ENCODE measurements at places on chromosomes 2 and 18. TPM values are rescaled to one million over a fixed set of nuclear protein-coding genes. Genes with fewer than 3 reads are reported as not detected.

- DNase-seq = no peak
These were observed 159.5 kb downstream of the SETBP1 start for GRCh38 chr18:44840058-44840790.

- DNase-seq = no peak
These were observed 1314.6 kb upstream of the GYPC start for GRCh38 chr2:125341353-125341752.

DNA sequence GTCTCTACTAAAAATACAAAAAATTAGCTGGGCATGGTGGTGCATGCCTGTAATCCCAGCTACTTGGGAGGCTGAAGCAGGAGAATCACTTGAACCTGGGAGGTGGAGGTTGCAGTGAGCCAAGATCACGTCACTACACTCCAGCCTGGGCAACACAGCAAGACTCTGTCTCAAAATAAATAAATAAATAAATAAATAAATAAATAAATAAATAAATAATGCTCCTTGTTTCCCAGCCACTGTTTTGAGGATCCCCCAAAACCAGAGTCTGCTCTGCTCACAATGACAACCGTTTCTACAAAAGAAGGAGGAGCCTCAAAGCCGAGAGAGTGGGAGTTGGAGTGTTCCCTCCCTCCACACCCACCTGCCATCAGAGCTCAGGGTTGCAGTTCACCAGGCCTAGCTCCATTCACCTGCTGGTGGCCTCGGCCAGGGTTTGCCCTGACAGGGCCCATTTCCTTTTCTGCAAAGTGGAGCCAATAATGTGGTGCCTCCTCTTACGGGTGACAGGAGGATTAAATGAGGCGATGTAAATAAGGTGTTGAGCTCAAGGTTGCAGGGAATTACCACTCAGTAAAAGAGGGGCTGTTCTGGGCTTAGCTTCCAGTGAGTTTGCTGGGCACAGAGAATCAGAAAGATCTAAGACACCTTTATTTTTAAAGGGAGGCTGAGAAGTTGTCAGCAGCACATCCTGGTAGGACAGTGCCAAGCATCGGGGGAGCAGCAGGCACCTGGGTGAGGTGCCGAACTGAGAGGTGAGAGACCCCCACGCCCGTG, 25.5 kb downstream of the CRACDL start:
- DNase-seq = no peak

DNA sequence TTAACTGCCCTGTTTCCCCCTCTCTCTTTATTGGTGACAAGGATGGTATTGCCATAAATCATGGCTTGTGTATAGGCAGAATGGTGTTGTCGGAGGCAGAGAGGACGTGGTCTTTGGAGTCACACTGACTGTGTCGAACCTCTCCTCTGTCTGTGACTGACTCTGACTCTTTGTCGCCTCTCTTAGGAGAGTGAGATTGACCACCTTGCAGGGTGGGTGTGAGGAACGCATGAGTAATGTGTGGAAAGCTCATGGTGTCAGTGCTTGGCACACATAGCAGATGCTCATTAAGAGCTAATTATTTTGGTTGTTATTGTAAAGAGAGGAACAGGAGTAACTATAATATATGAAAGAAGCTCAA, 145.6 kb downstream of the TTC27 start:
- DNase-seq = no peak

- DNase-seq = no peak
These were observed 40.4 kb upstream of the FAM124B start for GRCh38 chr2:224442071-224442967.

Gene KIF5C
- total RNA-seq = 17.9 TPM

Measured in activated T-helper 1 cell treated with anti-CD3 and anti-CD28 coated beads, Interleukin-12 subunit alpha, Interleukin-12 subunit beta, Interleukin-2, Interleukin-4 antibody, amounts not matched to agents 30 ng/mL and 10 ng/mL and 1 ng/mL, durations not matched to agents 14 hours and 24 hours and 36 hours (primary cell).